ENCODE measurements at places on chromosomes 16 and 17.
A peak's percentile ranks its signal among the peaks of the same experiment; 100 is the strongest.

DNA sequence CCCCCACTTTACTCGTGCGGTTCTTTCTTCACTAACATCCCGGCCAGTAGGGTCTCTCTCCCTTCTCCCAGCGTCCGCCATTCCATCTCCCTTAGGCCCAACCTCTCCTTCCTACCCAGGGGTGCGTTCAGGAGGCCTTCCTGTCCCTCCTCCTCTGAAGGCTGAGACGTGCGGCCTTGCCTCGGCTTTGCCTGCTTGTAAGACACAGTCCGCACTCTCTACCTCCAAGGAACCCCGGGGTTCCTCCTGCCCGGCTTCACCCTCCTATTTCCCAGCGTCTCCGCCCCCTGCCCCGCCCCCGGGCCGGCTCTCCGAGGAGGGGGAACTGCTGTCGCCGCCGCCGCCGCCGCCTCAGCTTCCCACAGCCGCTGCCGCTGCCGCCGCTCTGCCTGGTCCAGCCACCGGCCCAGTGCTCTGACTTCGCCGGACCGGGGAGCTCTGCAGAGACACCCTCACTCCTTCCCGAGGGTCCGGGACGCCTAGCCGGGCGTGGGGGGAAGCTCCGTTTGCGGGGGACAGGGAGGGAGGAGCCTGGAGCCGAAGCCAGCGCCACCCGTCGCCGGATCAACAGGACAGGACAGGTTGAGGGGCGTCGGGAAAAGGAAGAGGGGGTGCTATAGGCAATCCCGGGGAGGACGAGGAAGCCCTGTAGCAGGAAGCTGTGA, 1.2 kb upstream of the FGF11 start:
- DNase-seq: peak; percentile 62

- DNase-seq: no peak
Measured at GRCh38 chr16:10078541-10078949, 103.7 kb downstream of the GRIN2A start.

GRCh38 chr16:66003201-66003600, 363.3 kb upstream of the CDH5 start:
- DNase-seq: no peak

- peak; percentile 18 for DNase-seq
Measured at GRCh38 chr16:53053967-53054669, 673 bp upstream of the CHD9 start.

- no peak for DNase-seq
Measured at GRCh38 chr17:41528959-41529353, 848 bp upstream of the KRT19 start.

DNA sequence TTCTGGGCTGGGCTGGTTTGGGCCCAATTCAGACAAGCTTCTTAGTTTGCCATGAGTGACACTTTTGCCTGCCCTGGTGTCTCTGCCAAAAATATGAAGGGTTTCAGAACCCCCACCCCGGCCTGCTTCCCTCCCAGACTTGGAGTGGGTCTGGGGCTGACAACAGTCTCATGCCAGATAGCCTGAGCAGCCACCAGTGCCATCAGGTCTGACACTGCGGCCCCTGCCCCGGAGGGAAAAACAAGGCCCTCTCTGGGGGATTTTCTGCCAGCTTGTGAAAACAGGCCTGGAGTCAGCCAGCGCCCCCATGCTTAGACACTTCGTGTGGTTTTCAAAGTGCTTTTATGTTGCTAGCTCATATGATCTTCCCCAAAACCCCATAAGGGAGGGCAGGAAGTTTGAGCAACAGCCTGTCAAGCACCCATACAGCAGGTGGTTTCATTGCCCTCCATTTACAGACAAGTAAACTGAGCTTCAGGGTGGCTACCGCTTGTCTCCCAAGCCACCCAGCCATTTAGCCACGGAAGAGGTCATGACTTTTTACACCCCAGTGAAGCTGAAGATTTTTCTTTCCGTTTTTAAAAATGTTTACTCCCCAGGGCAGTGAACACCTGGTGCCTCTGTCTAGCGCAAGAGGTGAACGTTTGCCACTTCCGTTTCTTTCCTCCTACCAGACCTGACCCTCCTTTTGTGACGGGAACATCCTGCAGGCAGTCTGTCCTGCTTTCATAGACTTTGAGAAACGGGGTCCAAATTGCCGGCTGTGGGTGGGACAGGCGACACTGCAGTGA, 300.6 kb downstream of the SEC14L1 start:
- no peak for DNase-seq

DNA sequence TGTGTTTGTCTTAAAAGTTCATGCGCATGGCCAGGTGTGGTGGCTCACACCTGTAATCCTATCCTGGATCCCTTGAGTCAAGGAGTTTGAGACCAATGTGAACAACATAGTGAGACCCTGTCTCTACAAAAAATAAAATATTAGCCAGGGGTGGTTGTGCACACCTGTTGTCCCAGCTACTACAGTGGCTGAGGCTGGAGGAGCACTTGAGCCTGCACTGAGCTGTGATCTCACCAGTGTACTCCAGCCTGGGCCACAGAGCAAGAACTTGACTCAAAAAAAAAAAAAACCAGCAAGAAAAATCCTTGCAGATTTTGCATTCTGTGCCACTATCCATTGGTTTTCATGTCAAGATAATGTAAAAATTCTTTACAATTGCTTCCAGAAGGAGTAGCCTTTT, 8.2 kb downstream of the KSR1 start:
- DNase-seq: no peak

DNA sequence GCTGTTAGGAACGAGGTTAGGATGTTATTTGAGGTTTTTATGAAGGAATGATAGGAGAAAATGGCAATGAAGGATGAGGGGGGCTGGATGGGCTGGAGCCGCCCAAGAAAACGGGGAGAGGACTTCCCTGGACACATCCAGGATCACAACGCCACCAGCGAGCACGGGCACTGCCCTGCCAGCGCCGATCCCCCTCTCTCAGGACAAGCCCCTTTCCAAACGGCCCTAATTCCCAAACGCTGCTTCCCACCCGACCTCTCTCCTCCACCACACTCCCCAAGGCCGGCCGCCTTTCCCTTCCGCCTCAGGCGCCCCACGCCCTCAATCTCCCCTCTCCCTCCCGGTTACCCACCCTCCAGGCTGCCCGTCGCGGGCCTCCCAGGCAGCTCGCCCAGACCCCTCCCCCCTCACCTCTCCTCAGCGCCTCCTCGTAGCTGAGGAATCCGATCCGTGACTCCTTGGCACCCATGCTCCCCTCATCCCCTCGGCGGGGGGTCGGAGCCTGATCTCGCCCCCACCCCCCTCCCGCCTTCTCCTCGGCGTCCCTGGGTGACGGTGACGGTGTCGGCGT, 377 bp downstream of the USP32 start:
- DNase-seq: no peak

GRCh38 chr17:37802061-37802595, 57.3 kb upstream of the HNF1B start:
- DNase-seq: no peak

GRCh38 chr16:58148526-58148925, 19.3 kb upstream of the CFAP20 start:
- DNase-seq: no peak

GRCh38 chr17:8327303-8327649, 12.4 kb upstream of the ODF4 start:
- DNase-seq: no peak

DNA sequence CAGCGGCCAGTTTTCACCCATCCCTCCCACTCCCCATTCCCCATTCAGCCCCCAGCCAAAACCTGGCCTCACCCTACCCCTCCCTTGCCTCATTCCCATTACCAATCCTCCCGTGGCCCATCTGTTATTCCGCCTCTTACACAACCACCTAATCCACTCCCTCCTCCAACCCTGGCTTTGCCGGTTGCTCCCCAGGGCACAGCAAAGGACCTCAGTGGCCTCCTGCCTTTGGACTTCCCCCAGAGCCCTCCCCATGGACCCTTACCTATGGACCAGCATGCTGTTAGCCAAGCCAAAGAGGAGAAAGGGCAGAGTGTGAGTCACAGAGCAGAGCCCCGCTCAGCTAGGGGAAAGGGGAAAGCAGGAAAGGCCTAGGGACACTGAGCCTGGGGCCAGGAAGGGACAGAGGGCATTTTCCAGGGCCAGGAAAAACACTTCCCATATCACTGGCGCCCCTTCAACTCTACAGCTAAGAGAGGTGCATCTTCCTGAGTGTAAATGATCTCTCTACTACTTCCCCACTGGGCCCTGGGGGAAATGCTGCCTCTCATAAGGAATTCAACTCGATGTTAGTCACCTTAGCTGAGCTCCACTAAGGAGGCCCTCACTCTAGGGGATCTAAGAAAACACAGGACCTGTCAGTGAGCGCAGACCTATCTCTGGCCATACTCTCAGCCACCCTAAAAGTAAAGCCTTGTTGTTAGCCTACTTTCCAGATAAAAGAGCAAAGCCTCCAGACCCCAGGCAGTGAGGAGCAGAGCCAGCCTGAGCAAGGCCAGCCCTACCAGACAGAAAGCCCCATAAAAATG, 10.6 kb downstream of the PEMT start:
- no peak for DNase-seq

DNA sequence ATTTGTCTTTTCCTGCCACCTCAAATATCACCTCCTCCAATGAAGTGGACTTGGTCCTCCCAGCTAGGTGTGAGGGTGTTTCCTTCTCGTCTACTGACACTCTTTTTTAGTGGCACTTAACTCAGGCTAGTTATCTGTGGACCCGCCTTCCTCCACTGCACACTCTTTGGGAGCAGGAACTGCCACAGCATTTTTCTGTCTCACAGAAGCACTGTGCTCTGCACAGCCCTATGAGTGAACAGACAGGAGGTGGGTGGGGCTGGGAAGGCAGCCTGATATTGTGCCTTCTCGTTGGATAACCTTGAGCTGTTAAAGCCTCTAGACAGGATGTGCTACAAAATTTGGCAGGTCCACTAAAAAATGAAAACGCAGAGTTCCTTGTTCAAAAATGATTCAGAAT, 31.9 kb upstream of the HOXB13 start:
- DNase-seq: no peak

- no peak for DNase-seq
Measured at GRCh38 chr16:83271970-83272575, 535.7 kb upstream of the HSBP1 start.

DNA sequence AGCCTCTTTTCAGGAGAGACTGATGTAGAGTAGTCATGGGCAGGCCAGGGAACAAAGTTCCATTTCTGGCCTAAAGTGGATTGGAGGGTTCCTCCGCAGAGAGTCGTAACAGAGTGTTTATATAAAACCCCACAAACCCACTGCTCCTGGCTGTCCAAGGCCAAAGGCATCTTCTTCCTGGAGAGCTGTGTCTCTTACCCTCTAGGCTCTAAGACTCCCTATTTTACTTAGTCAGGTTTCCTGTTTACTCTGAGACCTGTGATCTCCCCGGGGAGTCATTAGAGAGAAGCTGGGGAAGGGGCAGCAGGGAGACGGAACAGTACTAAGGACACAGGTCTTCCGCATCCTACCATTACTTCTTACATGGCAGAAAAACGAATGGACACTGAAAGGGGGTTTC, 69.5 kb downstream of the HIC1 start:
- no peak for DNase-seq

- no peak for DNase-seq
Measured at GRCh38 chr17:1110862-1111598, 68.8 kb downstream of the ABR start.

DNA sequence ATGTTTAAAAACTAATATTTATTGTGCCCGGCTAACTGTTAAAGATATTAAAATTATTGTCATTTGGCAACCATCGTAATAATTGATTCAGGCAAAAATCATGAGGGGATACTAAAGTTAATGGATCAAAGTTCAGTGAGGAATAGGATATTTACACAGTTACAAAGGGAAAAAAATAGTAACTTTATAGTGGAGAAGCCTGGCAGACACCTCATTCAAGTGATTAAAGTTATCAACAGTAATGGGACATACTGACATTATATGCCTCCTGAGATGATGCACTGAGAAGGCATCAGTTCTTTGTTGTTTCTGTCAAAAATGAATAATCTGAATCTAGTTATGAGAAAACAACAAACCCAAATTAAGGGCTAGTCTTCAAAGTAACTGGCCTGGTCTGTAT, 77.1 kb downstream of the NLK start:
- DNase-seq: no peak

- DNase-seq: no peak
Measured at GRCh38 chr17:6706996-6707395, 6.2 kb downstream of the SLC13A5 start.

DNA sequence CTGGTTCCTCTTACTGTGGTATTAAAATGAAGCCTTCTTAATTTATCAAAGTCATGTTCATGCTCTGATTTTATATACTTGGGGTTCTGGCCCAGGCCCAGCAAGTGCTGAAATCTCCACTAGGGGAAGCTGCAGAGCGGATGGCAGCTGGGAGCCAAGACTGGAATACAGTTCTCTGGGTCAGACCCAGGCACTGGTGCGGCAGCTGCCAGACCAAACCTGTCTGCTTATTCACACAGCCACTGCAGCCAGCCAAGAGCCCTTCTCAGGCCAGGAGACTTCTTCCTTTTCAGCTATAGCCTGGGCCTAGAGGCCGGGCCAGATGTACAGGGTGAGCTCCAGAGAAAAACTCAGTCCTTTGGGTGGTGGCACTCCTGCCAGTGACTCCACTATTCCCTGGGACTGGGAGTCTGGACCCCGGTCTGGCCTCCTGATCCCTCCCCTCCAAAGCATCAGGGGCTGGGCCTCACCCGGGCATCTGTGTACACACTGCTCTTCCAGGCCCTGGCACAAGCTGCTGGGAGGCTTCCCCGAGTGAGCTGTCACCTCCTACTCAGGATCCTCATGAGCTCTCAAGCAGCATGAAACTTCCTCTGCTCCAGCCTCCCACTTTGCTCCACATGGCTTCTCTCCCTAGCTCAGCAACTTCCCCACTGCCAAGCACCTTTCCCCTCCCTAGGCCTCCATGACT, 24.4 kb downstream of the ATP6V0D1 start:
- no peak for DNase-seq

- DNase-seq: no peak
Measured at GRCh38 chr17:70314506-70314905, 145.2 kb downstream of the KCNJ2 start.

GRCh38 chr17:44707755-44708400, 587 bp upstream of the DBF4B start:
- DNase-seq: no peak

DNA sequence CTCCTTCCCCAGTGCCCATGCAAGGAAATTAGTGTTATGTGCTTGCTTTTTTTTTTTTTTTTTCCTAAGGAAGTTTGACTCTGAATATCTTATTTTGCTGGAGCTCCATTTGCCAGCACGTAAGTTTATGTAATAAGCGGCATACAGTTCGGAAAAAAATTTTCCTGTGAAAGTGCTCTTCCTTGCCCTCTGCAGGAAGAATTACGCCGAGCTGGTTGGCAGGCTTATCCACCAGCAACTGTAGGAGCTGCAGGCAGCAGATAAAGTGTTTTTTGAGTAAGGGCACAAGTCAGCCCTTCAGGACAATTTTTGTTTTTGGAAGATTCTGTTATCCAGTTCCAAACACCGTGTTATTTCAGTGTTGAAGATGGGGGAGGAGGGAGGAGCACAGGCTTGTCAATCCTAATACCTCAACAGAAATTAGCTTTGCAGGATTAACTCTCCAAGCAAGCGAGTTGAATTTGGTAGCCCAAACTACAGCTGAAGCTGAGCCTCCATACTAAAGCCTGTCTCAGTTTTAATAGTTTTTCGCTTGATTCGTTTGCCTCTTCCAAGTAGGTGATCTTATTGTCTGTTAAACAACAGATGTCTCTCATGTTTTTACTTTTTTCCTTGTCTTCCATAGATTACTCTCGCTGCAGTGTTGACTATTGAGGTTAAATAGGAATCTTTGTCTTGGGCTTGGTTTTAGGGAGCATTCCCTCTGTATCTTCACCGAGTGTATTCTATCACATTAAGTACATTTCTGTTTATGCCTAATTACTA, 1.1 kb downstream of the SPECC1 start:
- DNase-seq: no peak

- DNase-seq: peak; percentile 61
Measured at GRCh38 chr16:89216315-89217137, 977 bp upstream of the ZNF778 start.

- DNase-seq: no peak
Measured at GRCh38 chr17:58279736-58280479, 827 bp downstream of the MPO start.

All from activated T-cell treated with anti-CD3 and anti-CD28 coated beads for 48 hours (primary cell).